ENCODE measurements at places on chromosomes 5 and 9.

- no peak for DNase-seq
Measured at GRCh38 chr5:14598225-14598624, 16.6 kb downstream of the OTULINL start.

DNA sequence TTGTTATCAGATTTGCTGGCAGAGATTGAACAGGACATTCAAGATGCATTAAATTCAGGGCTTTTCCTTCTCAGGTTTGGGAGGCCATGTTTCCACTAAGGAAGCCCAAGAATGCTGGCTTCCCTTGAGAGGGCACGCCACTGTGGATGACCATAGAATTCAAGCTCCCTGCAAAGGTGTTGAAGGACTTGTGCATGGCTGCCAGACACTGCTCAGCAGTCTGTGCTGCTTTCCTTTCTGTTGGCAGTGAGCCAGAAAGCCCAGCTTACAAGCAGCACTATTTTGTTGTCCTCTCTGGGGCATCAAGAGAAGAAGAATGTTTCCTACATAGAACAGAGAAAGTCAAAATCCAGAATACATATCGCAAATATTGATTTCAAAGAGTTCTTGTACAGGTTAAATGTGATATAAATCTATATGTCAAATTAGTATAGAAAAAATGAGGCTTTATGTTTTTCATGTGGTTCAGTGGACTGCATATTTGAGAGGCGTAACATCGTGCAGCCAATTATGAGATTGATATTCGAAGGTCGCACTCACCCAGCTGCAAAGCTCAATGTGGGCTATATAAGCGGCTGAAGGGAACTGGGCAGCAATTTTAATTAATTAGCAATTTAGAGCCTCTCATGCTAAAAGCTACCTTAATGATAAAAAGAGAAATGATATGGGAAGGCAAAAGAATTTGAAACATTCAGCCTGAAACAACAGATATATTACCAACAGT is 103.1 kb upstream of the ISL1 start:
- no peak for DNase-seq

GRCh38 chr5:77568082-77568481 is 70.4 kb downstream of the OTP start:
- no peak for DNase-seq

- DNase-seq: no peak
Measured at GRCh38 chr9:6471231-6471850, 58.3 kb downstream of the UHRF2 start.

- DNase-seq: no peak
Measured at GRCh38 chr5:65412842-65413241, 68.9 kb downstream of the ADAMTS6 start.

DNA sequence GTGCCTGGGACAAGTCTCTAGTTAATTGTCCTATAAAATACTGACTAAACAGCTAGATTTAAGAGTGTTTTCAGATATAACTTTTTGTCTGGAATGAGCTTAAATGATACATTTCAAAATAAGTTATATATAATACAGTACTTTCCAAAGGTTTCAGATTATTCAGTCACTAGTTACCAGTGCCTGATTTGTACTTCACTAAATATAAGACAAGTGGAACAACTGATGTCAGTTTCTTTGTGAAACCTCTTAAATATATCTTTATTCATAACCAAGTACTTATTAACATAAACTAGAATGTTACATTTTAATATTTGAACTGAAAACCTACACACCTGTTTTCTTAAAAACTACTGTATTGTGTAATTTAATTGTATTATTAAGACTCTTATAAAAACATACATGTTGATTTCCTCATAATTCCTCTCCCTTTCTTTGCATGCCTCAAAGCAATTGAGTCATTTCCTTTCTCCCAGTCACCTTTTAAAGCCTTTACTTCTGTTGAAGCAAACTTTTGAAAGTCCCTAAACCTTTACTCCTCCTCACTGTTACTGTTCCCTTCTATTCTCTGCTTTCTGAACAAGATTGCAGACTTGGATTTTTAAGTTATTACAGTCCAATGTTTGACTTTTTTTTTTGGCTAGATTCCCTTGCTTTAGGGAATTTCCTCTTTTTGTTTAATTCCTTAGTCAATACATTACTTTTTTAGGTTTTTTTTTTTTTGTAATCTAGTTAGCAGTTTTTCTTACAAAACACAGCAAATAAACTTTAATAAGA is 8.7 kb upstream of the SEMA6A start:
- DNase-seq: no peak

DNA sequence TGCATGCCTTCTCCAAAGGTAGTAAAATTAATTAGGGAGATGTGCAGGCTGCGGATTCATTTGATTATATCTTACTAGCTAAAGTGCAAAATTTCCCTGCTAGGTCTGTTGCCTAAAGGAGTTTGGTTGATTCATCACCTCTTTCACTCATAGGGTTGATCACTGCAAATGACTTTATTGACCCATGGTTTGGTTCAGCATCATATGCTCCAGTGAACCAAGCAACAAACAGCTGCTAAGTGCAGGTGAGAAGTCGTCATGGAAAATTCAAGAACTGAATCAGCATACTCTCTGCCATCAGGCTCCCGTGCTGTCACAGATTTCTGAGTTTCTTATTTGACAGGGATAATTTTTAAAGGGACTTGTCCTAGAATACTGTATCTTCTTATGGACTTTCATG is 571.8 kb upstream of the CDH18 start:
- no peak for DNase-seq

DNA sequence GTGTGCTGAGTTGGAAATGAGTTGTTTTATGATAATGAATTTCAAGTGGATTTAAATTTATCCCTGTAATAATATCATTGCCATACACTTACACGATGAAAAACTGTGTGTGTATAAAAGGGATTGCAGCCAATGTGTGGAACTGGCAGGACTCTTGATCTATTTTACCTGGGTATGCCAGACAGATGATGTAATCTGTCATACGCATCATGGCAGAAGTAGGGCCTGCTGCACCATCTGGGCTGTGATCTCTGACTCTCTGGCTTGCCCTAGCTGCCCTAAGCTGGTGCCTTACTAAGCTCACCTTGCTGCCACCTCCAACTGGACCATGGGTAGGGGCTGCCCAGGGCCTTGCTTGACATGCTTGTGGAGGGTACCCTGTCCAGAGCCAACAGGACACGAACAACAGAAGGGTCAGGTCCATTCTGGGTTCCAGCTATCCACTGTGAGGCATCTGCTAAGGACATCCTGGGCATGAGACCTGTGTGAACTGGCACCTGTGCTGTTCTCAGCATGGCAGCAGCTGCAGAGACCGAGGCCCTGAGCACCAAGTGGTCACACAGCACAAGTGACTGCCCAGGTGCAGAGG is 184.2 kb downstream of the FSTL4 start:
- no peak for DNase-seq

DNA sequence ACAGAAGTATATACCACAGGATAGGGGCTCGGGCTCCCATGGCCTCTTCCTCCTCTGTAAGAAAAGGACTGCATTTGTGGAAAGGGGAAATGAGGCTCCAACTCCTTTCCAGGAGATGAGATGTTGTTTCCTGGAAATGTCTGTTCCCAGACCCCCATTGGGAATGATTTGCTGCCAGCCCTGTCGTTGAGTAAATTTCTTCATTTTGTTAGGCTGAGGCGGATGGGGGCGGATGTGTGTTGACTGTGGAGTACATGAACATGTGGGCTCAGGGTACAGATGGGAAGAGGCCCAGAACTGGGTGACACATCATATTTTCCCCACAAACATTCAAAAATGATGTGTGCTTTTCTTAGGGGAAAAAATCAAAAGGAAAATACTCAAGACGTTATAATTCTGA is 28.8 kb upstream of the TNFAIP8 start:
- no peak for DNase-seq

- DNase-seq: no peak
Measured at GRCh38 chr5:25713259-25713658, 1068.5 kb upstream of the CDH10 start.

DNA sequence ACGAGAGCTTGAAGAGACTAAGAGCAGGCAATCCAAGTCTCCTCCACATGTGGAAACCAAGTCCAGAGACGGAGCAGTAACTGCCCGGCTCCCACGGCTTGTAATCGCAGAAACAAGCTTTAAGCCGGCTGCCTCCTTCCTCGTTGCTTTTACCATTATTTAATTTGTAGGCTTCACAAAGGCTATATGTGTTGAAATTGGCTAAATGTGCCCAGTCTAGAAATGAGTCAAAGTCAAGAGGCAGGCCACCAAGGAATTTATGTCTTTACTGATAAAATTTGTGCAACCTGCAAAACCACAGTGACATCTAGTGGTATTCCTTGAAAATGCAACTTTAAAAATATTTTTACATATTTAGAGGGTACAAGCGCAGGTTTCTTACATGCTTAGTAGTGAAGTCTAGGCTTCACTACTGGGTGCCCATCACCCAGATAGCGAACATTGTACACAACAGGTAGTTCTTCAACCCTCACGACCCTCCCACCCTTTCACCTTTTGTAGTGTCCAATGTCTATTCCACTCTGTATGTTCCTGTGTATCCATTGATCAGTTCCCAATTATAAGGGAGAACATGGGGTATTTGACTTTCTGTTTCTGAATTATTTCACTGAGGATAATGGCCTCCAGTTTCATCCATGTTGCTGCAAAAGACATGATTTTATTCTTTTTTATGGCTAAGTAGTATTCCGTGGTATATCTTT is 33.5 kb upstream of the EBF1 start:
- no peak for DNase-seq

- DNase-seq: no peak
Measured at GRCh38 chr9:73061146-73061545, 90.5 kb upstream of the ANXA1 start.

GRCh38 chr5:148733601-148734438 is 79.5 kb upstream of the HTR4 start:
- no peak for DNase-seq

- DNase-seq: no peak
Measured at GRCh38 chr9:7119612-7120011, 361.8 kb downstream of the KDM4C start.

DNA sequence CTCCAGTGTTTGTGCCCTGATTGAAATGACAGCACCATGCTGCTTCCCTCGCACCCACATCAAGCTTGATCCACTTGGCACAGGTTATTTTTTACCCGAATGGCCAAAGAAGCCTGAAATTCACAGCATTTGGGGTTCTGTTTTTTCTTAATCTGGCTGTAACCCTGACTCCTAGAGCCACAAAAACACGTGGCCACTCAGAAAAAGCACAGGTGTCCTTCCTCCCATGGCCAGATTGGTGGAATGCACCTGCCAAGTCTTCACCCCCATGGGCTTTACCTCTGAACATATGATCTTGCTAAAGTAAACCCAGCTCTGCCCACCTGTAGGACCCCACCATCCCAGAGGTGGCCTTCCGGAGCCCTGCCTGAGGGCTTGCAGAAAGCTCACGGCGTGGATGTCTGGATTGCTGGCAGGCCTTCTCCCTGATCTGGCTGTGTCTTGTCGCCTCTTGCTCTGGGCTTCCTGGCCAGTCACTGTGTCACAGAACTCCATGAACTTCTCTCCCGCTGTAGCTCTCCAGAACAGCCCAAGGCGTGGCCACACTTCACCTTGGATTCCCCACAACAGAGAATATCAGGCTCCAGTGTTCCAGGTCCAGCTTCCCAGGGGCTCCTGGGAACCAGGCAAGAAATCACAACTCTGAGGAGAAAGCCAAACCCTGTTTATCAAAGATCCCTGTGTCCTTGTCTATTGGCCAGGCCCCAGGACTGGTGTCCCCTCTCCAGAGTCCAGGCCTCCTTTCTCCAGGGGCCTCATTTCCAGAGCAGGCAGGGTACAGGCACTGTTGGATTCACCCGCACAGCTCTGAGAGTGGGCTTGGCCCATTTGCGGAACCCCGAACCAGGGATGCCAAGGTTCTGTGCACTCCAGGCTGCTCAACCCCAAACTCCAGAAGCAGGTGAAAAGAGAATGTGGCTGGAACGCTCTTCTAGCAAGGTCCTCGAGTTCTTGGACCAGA is 272.5 kb downstream of the SYK start:
- DNase-seq: no peak

DNA sequence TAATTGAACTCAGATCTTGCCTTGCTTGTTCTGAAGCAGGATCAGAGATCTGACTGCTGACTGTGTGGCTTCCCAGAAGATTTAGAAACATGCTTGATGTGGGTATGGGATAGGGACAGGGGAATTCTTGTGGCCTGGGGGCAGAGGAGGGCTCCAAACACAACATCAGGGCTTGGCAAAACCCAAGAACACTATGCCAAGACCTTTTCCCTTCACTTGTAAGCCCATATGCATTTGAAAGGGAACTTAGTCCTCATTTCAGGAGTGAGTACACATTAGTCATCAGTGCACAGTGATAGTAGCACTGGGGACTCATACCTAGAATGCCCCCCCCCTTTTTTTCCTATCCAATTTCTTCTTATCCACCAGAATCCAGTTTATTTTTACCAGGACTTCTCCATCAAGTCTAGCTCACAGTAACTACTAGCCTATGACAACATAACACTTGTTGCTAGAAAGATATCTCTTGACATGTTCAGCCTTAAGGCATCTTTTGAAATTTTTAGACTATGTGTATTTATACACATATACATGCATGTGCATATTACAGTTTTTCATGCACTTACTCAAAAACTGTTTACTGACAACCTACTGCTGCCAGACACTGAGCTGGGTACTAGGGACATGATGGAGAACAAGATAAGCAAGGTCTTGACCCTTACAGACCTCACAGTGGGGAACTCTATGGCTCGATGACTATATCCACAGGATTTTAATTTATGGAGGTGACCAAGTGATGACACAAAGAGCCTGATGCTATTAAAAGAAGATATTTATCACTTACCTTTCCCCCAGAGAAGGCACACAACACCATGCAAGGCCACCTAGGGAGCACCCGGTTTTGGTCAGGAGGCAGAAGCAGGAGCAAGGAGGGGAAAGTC is 158.3 kb upstream of the MAP3K1 start:
- DNase-seq: no peak

DNA sequence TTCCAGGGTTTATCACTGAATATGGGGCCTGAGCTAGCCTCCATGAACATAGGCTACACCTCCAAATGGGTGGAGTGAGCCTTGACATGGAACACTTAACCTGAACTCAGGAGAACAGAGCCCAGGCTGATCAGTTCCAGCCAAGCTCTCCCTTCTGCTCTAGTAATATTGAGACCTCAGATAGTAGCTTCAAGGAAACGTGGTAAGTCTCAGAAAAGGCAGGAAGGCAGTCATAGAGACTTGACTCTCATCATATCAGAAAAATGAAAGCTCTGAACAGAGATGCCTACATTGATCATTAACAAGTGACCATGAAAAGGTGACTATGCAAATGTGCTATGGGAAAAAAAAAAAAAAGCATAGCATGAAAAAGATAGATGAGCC is 40.5 kb upstream of the MYO10 start:
- DNase-seq: no peak

DNA sequence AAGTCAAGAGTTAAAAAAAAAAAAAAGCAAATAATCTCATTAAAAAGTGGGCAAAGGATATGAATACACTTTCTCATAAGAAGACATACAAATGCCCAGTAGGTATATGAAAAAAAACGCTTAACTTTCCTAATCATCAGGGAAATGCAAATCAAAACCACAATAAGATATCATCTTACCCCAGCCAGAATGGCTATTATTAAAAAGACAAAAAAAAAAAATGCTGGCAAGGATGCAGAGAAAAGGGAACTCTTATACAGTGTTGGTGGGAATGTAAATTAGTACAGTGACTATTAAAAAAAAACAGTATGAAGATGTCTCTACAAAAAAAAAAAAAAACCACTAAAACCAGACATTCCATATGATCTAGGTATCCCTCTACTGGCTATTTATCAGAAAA is 79.4 kb downstream of the LPAR1 start:
- DNase-seq: no peak
